Endothelial cell (in vitro differentiated cells): ENCODE measurements at places on chromosomes 1 and 21. TPM values are rescaled to one million over a fixed set of nuclear protein-coding genes. Genes with fewer than 3 reads are reported as not detected.

DNA sequence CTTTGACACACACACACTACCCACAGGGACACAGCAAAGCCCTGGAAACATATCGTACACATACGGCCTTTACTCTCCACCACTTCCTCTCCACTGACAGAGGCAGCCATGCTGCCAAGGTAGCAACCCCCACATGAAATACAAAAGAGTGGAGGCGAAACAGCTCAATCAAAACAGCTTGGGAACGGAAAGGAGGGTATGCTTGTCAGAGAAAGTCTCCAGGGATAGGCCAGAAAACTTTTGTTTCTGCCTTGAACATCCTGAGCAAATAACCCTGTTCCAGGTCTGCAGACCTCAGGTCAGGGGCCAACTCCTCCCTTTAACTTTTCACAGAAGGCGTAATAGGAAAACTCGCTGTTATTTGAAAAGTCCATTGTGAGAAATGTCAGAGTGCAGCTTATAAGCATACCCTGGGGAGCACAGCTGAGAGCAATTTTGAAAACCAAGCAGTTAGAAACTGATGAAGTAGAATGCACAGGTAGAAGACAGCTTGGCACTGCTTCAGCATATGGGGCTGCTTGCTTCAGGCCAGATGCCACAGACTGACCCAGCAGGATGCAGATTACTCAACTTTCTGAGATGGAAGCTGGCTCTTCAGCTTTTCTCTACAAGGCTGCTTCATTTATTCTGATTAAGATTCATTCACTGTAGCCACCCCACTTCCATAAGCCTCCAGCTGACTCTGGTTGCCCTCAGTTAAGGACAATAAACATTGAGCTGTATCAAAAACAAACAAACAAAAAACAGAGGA lies 18.0 kb downstream of the KIAA0319L start:
- no peak for DNase-seq
- H3K4me3 ChIP-seq: no peak overlapping the region
- H3K4me1 ChIP-seq: peaks cover 18% of the 10 kb centered on the region

GRCh38 chr1:62912028-62912638 lies 128.2 kb downstream of the ATG4C start:
- no peak overlapping the region for H3K27ac ChIP-seq
- DNase-seq: peak; percentile 21
- H3K4me1 ChIP-seq: no peaks in the 10 kb centered on the region
- no peaks in the 10 kb centered on the region for H3K36me3 ChIP-seq
- H3K4me3 ChIP-seq: no peak overlapping the region

GRCh38 chr1:1927751-1928150 lies 8.7 kb upstream of the TMEM52 start:
- H3K27me3 ChIP-seq: peaks cover 2% of the 10 kb centered on the region
- no peaks in the 10 kb centered on the region for H3K4me1 ChIP-seq
- H3K27ac ChIP-seq: no peak overlapping the region
- DNase-seq: no peak
- H3K36me3 ChIP-seq: no peaks in the 10 kb centered on the region

GRCh38 chr1:206590025-206590758 lies 22.1 kb downstream of the EIF2D start:
- peaks cover 3% of the 10 kb centered on the region for H3K27me3 ChIP-seq
- H3K4me3 ChIP-seq: no peak overlapping the region
- no peak overlapping the region for H3K27ac ChIP-seq
- peaks cover 22% of the 10 kb centered on the region for H3K36me3 ChIP-seq

GRCh38 chr1:175649416-175649815 lies 94.0 kb downstream of the TNR start:
- peaks cover 10% of the 10 kb centered on the region for H3K4me1 ChIP-seq
- no peak for DNase-seq
- H3K36me3 ChIP-seq: no peaks in the 10 kb centered on the region
- no peak overlapping the region for H3K4me3 ChIP-seq
- H3K27ac ChIP-seq: no peak overlapping the region
- no peaks in the 10 kb centered on the region for H3K27me3 ChIP-seq

- peak overlapping the region; percentile 85 for H3K27ac ChIP-seq
- H3K27me3 ChIP-seq: peaks cover 5% of the 10 kb centered on the region
- no peak for DNase-seq
- no peaks in the 10 kb centered on the region for H3K36me3 ChIP-seq
- peak overlapping the region; percentile 94 for H3K4me3 ChIP-seq
- H3K4me1 ChIP-seq: peaks cover 18% of the 10 kb centered on the region
Measured at GRCh38 chr1:62687421-62687902, 724 bp downstream of the DOCK7 start.

DNA sequence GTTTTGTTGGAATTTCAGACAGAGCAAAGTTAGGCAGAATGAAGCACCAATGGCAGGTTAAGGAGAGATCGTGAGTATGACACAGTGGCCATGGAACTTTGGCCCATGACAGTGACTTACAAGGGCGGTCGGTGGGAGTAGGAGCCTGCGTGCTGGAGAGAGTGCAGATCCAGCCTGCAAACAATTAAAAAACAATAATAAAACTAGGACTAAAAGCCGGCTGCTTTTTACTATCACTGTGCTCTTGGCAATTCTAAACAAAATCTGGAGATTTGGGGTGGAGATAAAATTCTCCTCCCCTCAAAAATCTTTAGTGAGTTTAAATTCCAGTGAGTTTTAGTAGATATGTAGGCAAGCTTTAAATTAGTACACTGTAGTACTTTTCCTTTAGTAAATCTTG lies 96.9 kb downstream of the DHRS3 start:
- no peaks in the 10 kb centered on the region for H3K27me3 ChIP-seq
- peaks cover 7% of the 10 kb centered on the region for H3K4me1 ChIP-seq
- no peak overlapping the region for H3K4me3 ChIP-seq
- no peak for DNase-seq
- no peaks in the 10 kb centered on the region for H3K36me3 ChIP-seq

GRCh38 chr1:27049607-27050006 lies 37.0 kb upstream of the TENT5B start:
- H3K4me1 ChIP-seq: peaks cover 17% of the 10 kb centered on the region
- no peaks in the 10 kb centered on the region for H3K36me3 ChIP-seq
- no peak overlapping the region for H3K4me3 ChIP-seq
- no peak overlapping the region for H3K27ac ChIP-seq
- no peak for DNase-seq
- H3K27me3 ChIP-seq: peaks cover 2% of the 10 kb centered on the region

- H3K4me1 ChIP-seq: no peaks in the 10 kb centered on the region
- H3K27me3 ChIP-seq: no peaks in the 10 kb centered on the region
Measured at GRCh38 chr1:58409336-58409735, 137.2 kb downstream of the OMA1 start.

DNA sequence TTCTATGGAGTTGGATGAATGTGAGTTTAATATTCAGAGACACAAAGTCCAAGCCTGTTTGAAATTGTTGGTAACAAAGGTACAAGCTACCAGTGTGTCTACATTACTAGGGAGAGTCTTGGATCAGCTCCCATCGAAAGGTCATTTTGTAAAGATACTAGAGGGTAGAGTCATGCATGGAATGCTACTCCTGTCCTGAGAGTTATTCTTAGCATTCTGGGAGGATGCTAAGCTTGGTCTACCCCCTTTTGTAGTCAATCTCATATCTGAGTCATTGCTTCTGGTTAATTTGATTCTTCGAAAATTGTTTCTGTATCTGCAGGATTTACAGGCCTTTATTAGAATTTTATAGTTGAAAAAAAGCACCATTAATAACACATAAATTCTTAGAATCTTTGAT lies 240.2 kb downstream of the ST6GALNAC3 start:
- peaks cover 5% of the 10 kb centered on the region for H3K4me1 ChIP-seq
- H3K27ac ChIP-seq: no peak overlapping the region
- no peak overlapping the region for H3K4me3 ChIP-seq
- no peaks in the 10 kb centered on the region for H3K27me3 ChIP-seq
- peaks cover 5% of the 10 kb centered on the region for H3K36me3 ChIP-seq

GRCh38 chr1:42179275-42179674 lies 14.7 kb upstream of the GUCA2A start:
- H3K4me1 ChIP-seq: peaks cover 17% of the 10 kb centered on the region
- no peaks in the 10 kb centered on the region for H3K27me3 ChIP-seq
- H3K36me3 ChIP-seq: peaks cover 19% of the 10 kb centered on the region
- no peak overlapping the region for H3K4me3 ChIP-seq
- no peak for DNase-seq
- no peak overlapping the region for H3K27ac ChIP-seq

GRCh38 chr1:156429313-156430060 lies 60.5 kb downstream of the RHBG start:
- no peak for DNase-seq
- peak overlapping the region; percentile 32 for H3K27ac ChIP-seq
- H3K27me3 ChIP-seq: peaks cover 28% of the 10 kb centered on the region
- H3K4me1 ChIP-seq: peaks cover 58% of the 10 kb centered on the region
- H3K36me3 ChIP-seq: peaks cover 7% of the 10 kb centered on the region

- no peak overlapping the region for H3K27ac ChIP-seq
- no peak for DNase-seq
- H3K36me3 ChIP-seq: no peaks in the 10 kb centered on the region
- no peak overlapping the region for H3K4me3 ChIP-seq
- H3K27me3 ChIP-seq: peaks cover 19% of the 10 kb centered on the region
Measured at GRCh38 chr1:246794048-246794827, 70.0 kb downstream of the SCCPDH start.

DNA sequence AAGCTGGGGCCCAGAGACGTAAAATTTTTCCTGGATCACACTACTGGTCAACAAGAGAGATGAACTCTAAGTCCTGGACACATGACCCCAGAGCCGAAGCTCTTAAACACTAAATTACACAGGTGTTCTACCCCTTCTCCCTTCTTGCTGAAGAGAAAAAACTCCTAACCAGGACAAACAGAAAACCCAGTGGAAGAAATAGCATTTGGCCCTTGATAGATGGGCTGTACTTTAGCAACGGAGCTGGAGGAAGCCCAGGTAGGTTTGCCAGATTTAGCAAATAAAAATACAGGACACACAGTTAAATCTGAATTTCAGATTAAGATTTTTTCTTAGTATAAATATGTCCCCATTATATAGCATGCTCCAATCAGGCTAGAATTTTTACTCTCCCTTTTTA lies 72.7 kb downstream of the DIRAS3 start:
- H3K36me3 ChIP-seq: no peaks in the 10 kb centered on the region
- no peak overlapping the region for H3K27ac ChIP-seq
- DNase-seq: no peak
- no peak overlapping the region for H3K4me3 ChIP-seq
- H3K4me1 ChIP-seq: no peaks in the 10 kb centered on the region

- H3K27me3 ChIP-seq: peaks cover 2% of the 10 kb centered on the region
- peaks cover 16% of the 10 kb centered on the region for H3K4me1 ChIP-seq
- peak; percentile 64 for DNase-seq
- H3K27ac ChIP-seq: no peak overlapping the region
- peaks cover 13% of the 10 kb centered on the region for H3K36me3 ChIP-seq
Measured at GRCh38 chr1:176073524-176074157, 133.4 kb downstream of the COP1 start.

GRCh38 chr1:184854496-184855140 lies 100.0 kb upstream of the EDEM3 start:
- H3K27me3 ChIP-seq: no peaks in the 10 kb centered on the region
- no peak overlapping the region for H3K4me3 ChIP-seq
- DNase-seq: no peak
- H3K4me1 ChIP-seq: peaks cover 11% of the 10 kb centered on the region

- no peak overlapping the region for H3K27ac ChIP-seq
- peaks cover 13% of the 10 kb centered on the region for H3K27me3 ChIP-seq
- peaks cover 6% of the 10 kb centered on the region for H3K4me1 ChIP-seq
- H3K36me3 ChIP-seq: peaks cover 4% of the 10 kb centered on the region
Measured at GRCh38 chr1:5856246-5856815, 135.9 kb downstream of the NPHP4 start.

DNA sequence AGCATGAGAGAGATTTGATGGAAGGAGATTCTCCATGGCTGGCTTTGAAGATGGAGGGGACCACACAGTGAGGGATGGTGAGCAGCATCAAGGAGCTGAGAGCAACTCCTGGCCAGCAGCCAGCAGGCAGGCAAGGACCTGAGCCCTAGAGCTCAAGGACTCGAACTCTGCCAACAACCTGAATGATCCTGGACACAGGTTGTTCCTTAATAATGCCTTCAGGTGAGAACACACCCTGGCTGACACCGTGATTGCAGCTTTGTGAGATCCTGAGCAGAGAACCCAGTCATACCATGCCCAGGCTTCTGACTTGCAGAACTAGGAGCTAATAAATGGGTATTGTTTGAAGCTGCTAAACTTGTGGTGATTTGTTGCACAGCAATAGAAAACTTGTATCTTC lies 183.1 kb downstream of the LMX1A start:
- no peaks in the 10 kb centered on the region for H3K36me3 ChIP-seq
- no peak overlapping the region for H3K27ac ChIP-seq
- DNase-seq: no peak
- no peaks in the 10 kb centered on the region for H3K27me3 ChIP-seq
- H3K4me1 ChIP-seq: peaks cover 13% of the 10 kb centered on the region

DNA sequence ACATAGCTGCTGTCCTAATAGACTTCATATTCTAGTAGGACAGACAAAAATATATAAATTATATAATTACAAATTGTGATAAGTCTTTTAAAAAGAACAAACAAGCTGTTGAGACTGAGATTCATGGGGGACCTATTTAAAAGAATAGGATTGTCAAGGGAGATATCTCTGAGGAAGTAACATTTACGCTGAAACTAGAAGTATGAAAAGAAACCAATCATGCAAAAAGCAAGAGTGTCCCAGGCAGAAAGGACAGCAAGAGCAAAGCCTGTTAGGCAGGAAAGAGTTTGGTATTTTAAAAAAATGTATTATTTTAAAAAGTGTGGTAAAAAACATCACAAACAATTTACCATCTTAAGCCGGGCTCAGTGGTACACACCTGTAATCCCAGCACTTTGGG lies 9.1 kb upstream of the METTL13 start:
- H3K4me3 ChIP-seq: no peak overlapping the region
- no peaks in the 10 kb centered on the region for H3K36me3 ChIP-seq
- no peak for DNase-seq
- H3K4me1 ChIP-seq: no peaks in the 10 kb centered on the region
- no peaks in the 10 kb centered on the region for H3K27me3 ChIP-seq

GRCh38 chr1:189675712-189676244 lies 801.9 kb downstream of the BRINP3 start:
- no peak overlapping the region for H3K27ac ChIP-seq
- no peak overlapping the region for H3K4me3 ChIP-seq
- no peaks in the 10 kb centered on the region for H3K36me3 ChIP-seq
- no peaks in the 10 kb centered on the region for H3K27me3 ChIP-seq
- peaks cover 23% of the 10 kb centered on the region for H3K4me1 ChIP-seq

GRCh38 chr1:168520832-168521231 lies 23.0 kb downstream of the XCL2 start:
- no peaks in the 10 kb centered on the region for H3K36me3 ChIP-seq
- no peak for DNase-seq
- no peak overlapping the region for H3K4me3 ChIP-seq
- peaks cover 2% of the 10 kb centered on the region for H3K27me3 ChIP-seq
- H3K4me1 ChIP-seq: no peaks in the 10 kb centered on the region
- no peak overlapping the region for H3K27ac ChIP-seq

- H3K36me3 ChIP-seq: no peaks in the 10 kb centered on the region
- H3K27ac ChIP-seq: no peak overlapping the region
- no peaks in the 10 kb centered on the region for H3K27me3 ChIP-seq
- H3K4me3 ChIP-seq: no peak overlapping the region
- peaks cover 15% of the 10 kb centered on the region for H3K4me1 ChIP-seq
Measured at GRCh38 chr1:222616525-222616924, 1.4 kb upstream of the MIA3 start.

GRCh38 chr1:248691567-248692155 lies 10.9 kb downstream of the OR14I1 start:
- peaks cover 11% of the 10 kb centered on the region for H3K27me3 ChIP-seq
- DNase-seq: no peak
- peaks cover 6% of the 10 kb centered on the region for H3K36me3 ChIP-seq
- H3K4me1 ChIP-seq: no peaks in the 10 kb centered on the region
- H3K27ac ChIP-seq: no peak overlapping the region

RABGAP1L gene
- 30.2 TPM for total RNA-seq

ACTL8 gene
- 0.26 TPM for total RNA-seq

ANGPTL1 gene
- total RNA-seq: not detected

SFN gene
- total RNA-seq: 0.54 TPM

TLR5 gene
- total RNA-seq: 0.77 TPM

PRAMEF18 gene
- not detected for total RNA-seq

VASH2 gene
- 8.3 TPM for total RNA-seq

FAM72C gene
- total RNA-seq: 2.5 TPM

CD2 gene
- total RNA-seq: not detected

LORICRIN gene
- not detected for total RNA-seq
